ENCODE measurements at places on chromosomes 16 and 17.
A peak's percentile ranks its signal among the peaks of the same experiment; 100 is the strongest.

GRCh38 chr17:80819422-80820164 lies 172.0 kb upstream of the CHMP6 start:
- peak; percentile 55 for DNase-seq

GRCh38 chr16:50038286-50038685 lies 13.3 kb downstream of the CNEP1R1 start:
- no peak for DNase-seq

GRCh38 chr16:66622863-66623262 lies 18.4 kb downstream of the CMTM3 start:
- no peak for DNase-seq

DNA sequence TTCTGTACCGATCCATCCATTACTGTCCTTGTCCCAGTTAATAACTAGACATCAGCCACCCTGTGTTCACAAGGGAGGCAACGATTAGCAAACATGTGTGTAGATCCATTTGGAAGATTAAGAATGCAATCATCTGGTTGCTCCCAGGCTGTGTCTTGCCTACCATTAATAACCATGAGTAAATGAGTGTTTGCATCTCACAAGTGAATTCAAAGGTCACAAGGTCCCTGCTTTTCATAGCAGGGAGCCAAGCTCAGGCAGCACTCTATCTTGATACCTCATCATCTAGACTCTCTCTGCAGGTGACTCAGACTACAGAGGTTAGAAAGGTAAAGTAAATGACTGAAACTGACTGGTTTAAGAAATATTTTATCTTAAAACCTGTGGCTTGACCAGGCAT lies 25.3 kb downstream of the VWA3A start:
- no peak for DNase-seq

DNA sequence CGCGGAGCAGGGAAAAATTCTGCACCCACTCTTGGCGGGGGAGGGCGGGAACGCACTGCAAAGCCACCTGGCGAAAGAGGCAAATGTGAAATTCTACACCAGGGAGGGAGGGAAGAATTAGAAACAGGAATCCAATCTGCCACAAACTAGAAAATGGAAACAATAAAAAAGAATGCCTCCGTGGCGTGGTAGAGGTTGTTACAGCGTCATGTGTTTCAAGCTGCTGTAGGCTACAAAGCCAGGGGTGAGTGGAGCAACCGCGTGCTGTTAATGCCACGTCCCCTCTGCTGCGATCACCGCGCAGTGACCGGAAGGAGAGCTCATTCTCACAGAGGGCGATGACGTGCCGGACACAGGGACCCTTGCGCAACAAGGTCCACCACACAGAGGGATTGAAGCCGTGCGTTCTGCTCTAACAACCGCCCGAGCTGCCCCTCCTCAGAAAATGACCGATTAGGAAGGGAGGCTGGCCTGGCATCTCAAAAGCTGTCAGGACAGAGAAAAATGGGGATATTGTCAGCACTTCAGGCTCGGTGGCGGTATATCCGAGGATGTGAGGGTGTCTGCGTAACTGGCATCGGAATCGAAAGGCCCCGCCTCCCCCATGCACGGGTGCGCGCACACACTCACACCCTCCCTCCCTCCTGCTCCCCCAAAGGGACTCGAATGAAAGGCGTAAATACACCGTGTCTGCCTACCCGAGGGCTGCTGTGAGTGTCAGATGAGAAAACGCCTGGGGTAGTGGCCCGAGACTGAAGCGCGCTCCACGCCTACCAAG lies 70.8 kb upstream of the TNRC6C start:
- DNase-seq, result peak; percentile 67

DNA sequence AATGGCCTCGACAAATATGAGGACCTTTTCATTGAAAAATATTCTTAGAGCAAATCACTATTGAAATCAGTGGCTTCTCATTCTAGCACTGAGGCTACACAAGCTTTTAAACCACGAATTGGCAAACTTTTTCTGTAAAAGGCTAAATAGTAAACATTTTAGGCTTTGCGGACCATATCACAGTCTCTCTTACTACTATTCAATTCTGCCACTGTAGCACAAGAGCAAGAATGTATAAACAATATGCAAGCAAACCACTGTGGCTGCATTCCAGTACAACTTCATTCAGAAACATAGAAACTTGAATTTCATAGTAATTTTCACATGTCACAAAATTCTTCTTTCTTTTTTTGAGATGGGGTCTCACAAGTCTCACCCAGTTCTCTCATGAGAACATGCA lies 49.1 kb downstream of the PHLPP2 start:
- no peak for DNase-seq

DNA sequence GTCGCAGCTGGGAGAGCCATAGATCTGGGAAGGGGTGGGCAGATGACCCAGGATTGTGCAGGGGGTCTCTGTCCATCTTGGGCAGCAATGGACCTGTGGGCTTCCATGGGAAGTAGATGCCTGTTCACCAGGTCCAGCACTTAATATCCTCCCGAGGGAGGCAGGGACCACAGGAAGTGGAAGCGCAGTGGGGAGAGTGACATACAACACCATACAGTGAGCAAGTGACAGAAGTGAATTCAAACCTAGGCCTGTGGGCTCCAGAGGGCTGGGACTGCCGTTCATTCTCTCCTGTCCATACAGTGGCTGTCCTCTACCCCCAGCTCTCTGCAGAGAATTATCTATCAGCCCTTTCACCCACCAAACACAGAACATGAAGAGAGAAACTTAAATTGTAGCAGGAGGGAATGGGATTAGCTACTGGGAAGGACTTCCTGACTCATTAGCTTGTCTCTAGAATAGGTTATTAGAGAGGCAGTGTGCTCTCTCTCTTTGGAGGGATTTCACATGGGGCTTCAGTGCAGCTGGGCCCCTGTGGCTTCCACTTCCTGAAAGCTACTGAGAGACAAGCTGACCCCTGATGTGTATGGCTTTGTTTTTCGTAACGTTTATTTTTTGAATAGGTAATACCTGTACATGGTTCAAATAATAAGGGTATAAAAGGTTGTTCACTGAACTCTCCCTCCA lies 13.1 kb upstream of the SEZ6 start:
- no peak for DNase-seq

GRCh38 chr16:74557275-74557674 lies 49.6 kb downstream of the GLG1 start:
- no peak for DNase-seq

DNA sequence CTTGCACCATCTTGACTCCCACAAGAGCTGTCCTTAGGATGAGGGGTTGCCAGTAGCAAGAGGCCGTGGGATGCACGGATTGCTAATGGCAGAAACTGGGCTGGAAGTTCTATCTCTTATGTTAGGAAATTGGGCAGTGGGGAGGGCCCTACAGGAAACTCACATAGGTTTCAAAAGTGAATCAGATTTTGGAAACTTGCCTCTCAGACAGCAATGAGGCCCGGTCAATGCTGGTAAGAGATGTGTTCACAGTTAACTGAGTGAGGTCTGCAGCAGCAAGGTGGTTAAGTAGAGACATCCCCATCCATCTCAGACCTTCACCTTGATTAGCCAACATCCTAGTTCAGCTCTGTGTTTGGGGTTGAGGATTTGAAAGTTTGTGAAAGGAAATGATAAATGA lies 164.7 kb downstream of the ABCA8 start:
- DNase-seq, result no peak

DNA sequence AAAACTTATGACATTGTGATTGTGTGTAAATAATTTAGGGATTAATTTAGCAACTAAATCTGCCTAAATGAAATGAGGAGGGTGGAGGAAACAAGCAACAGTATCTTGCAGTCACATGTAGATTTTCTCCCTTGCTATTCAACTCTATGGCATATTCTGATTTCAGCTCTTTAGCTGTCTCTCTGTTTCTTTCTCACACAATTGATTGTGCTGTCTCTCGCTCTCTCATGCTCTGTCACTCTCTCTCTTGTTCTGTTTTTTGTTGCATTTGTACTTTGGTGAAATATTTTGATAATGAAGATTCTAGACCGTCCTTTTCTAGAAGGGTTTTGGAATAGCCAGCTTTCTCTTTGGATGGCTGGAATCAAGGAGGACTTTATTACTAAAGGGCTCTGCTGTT lies 70.6 kb downstream of the BCAS3 start:
- DNase-seq, result no peak

GRCh38 chr16:84832488-84833143 lies 12.8 kb downstream of the CRISPLD2 start:
- DNase-seq, result no peak

GRCh38 chr16:11196286-11196828 lies 59.6 kb downstream of the SOCS1 start:
- DNase-seq, result no peak

All from NCI-H774 (cell line).